ENCODE measurements at places on chromosomes 11 and 22.

GRCh38 chr11:132402071-132402684 is 1031.8 kb downstream of the NTM start:
- peak; percentile 86 for DNase-seq

GRCh38 chr11:67301951-67302516 is 1.3 kb upstream of the SSH3 start:
- DNase-seq, result no peak

DNA sequence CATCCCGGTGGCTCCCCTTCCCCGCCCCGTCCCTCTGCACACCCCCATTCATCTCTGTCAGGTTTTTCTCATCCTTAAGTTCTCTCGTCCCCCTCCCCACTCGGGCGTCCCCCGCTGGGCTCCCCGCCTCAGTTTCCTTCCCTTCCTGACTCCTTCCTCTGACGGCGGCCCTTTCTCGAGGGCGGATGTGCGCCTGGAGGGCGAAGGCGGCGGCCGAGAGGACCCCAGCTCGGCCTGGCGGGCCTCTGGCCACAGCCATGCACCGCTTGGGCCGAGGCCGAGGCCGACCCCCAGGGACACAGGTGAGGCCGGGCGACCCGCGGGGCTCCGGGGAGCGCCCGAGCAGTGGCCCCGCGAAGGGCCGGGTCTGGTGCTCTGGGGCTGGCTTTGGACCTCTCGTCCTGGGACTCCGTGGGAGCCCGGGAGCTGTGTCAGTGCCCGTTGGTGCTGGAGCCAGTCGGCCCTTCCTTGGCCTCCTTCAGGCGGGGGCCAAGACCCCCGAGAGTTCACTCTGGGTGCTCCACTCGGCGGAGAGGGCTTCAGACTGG is 2.9 kb downstream of the PHLDB1 start:
- DNase-seq, result no peak

GRCh38 chr11:66454828-66455227 is 11.9 kb upstream of the PELI3 start:
- DNase-seq, result no peak

DNA sequence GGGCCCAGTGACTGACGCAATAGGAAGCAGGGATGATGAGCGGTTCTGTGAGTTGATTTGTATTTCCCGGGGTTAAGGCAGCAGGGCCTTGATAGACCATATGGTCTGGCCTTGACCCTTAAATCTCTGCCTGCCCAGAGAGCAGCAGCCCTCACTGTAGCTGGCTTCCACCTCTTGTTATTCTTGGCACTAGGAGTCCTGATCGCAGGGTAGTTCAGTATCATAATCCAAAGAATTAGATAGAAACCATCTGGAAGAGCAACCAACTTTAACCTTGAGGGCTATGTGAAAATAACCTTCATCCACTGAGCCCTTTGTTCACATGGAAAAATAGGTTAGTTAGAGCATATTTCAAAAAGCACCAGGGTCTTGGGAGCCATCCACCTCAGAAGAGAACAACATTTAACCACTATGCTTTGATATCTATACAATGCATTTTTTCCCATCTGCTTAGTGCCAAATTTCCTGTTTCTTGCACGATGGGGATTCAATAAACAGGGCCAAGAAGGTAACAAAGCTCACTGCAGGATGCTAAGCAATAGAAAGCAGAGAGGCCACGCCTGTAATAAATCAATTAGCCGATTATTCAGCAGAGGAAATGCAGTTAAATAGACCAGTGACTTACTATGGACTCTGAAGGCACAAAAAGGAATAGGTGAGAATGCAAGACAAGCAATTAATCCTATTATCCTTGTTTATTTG is 761.3 kb downstream of the OPCML start:
- no peak for DNase-seq

- no peak for DNase-seq
Measured at GRCh38 chr11:99584830-99585229, 564.1 kb downstream of the CNTN5 start.

DNA sequence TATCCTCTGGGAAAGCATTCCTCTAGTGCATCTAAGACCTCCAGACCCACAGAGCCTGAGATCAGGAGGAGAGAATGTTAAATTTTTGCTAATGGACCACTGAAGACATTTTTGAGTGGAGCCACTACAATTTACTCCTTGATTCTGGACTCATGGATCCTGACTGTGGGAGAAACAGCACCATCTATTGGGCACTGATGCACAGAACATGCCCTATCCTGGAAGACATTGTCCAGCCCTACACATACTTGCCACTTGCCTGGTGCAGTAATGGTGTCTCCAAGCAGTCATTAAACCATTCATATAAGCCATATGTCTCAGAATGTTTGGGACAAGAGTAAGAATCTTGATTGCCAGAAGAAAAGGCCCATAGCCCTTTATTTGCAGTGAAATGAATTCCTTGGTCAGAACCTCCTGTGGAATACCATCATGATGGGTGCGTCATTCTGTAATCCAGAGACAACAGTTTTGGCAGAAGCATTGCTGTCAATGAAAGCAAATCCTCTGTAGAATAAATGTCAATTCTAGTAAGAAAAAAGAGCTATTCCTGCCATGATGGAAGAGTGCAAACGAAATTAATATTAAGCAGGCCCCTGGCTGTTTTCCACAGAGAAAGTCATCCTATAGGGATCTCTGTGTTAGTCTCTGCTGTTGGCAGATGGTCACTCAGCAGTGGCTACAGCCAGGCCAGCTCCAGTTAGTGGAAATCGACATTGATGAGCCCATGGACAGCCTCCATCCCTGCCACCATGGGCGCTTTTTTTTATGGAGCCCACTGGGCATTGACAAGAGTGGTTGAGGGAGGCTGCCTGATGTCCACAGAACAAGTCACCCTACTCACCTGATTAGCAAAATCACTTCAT is 43.5 kb downstream of the GGTLC2 start:
- peak; percentile 55 for DNase-seq

DNA sequence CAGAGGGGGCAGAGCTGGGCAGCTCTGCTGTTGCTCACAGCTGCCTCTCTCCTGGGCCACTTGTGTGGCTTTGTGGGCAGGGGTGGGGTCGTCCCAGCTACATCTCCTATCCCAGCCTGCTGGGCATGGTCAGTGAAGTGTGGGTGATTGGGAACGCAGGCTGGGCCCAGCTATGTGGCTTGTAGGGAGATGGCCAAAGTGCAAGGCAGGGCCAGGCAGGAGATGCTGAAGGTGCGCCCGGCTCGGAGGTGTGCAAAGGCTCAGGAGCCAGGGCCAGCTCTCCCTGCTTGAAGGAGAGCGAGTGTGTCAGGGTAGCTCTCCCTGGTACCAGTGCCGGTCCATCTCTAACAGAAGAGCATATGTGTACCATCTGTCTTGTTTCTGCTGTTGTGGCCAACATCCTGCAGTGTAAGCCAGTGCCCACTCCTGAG is 8.4 kb upstream of the RANBP1 start:
- DNase-seq, result no peak

GRCh38 chr11:125517116-125517770 is 21.2 kb upstream of the FEZ1 start:
- peak; percentile 37 for DNase-seq

GRCh38 chr11:369336-370018 is at the start of gene B4GALNT4:
B4GALNT4 (plus strand) TSS chr11:369499; CDS start chr11:369804, 305 bp downstream.
- DNase-seq, result no peak

DNA sequence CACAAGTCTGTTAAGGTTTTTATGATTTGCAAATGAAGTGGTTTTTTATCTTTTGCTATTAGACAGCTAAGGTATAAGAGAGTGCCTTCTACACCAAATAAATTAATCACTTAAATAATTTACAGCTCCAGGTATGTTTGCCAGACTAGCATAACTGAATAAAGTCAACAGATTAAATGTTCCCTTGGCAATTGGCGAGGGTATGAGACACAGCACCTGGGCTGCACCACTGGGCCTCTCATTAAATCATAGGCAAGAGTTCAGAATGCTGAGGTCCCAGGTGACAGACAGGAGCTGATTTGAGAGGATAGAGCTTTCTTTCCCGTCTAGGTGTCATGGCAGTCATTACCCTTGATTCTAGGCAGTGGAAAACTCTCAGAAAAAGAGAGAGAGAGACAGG is 62.6 kb upstream of the WT1 start:
- DNase-seq, result no peak

DNA sequence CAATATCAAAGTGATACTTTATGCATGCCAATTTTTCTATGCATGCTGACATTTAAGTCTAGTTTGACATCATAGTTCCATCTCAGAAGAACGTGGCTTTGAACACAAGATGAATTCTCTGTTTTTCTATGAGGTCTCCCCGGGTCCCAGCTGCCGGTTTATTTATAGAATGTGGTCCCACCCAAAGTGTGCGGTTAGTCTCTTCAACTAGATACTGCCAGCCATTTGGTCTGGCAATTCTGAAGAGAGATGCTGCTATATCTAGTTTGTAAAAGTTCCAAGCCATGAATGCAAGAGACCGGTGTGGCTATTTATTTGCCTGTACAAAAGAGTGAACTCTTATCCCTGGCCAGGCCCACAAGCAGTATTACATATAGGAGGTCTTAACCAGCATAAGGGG is 9.2 kb downstream of the OR5A2 start:
- peak; percentile 44 for DNase-seq

GRCh38 chr11:76623171-76623883 is 47.2 kb downstream of the LRRC32 start:
- DNase-seq, result no peak

- DNase-seq, result peak; percentile 90
Measured at GRCh38 chr22:48832592-48832991, 995.1 kb downstream of the BRD1 start.

DNA sequence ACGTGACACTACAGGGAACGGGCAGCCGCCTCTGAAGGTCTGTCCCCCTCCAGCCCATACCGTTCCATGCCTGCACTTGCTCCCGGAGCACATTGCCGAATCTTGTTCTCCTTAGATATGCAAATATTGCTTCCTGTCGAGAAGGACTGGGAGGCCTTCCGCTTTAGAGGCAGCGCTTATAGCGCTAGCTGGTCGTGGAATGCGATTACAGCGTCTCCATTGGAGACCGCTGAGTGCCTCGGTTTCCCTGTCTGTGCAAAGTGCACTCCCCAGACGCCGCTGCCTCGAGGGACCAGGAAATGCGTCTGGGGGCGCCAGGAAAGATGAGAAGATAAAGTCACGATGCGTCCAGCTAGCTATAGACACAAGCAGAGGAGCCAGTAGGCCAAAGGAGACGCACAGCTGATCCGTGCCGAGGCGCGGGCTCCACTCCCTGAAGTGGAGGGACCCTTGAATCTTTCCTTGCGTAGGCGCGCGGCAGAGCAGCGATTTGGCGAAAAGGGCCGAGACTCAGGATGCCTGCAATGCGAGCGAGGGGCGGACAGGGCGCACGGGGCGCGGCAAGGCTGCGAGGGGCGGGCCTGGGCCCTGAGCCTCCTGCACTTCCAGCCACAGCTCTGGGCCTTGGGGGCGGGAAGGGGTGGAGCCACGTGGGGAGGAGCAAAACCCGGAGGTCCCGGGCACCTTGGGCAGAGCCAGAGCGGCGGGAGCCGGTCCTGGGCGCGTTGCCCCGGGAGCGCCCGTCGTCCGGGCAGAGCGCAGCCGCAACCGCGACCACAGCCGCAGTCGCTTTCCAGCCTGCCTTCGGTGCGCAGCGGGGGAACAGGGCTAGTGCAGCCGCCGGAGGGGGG is at the start of gene RASSF10:
Gene RASSF10, plus strand, starts transcription at position 692 of the 851 bp plus-strand sequence. CDS start 261 bp downstream, outside the sequence.
- peak; percentile 68 for DNase-seq

DNA sequence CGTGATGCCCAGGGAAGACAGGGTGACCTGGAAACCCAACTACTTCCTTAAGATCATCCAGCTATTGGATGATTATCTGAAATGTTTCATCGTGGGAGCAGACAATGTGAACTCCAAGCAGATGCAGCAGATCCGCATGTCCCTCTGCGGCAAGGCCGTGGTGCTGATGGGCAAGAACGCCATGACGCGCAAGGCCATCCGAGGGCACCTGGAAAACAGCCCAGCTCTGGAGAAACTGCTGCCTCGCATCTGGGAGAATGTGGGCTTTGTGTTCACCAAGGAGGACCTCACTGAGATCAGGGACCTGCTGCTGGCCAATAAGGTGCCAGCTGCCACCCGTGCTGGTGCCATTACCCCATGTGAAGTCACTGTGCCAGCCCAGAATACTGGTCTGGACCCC is 43.5 kb upstream of the DAGLA start:
- DNase-seq, result no peak

DNA sequence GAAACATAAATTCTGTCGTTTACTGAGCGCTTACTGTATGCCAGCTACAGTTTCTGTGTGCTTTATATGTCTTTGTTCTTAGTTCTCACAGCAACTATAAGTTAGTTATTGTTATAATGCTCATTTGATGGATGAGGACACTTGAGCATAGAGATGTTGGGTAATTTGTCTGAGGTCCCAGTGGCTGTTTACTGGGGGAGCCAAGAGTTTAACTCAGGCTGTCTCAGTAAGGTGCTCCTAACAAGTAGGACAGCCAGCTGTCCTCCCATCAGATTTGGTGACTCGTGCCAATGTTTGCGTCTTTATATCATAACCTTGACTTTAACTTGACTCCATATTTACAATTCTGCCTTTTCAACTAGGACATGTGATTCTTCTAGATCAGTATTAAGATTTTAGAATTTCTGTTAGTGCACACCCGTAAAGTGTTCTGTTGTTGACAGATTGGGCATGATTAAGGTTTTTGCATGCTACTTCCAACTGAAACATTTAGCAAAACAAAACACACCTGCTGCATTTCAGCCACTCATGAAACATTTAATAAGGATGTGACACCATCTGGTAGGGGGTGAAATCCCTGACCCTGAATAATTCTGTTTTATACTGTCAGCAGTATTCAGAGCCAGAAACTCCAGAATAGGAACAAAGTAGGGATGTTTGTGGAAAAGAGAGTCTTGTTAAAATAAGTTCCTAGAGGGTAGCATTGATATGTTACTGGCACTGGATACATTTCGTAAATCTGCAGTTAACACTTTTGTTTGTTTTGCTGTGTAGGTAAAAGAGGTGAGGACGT is 1.9 kb downstream of the REXO2 start:
- no peak for DNase-seq

DNA sequence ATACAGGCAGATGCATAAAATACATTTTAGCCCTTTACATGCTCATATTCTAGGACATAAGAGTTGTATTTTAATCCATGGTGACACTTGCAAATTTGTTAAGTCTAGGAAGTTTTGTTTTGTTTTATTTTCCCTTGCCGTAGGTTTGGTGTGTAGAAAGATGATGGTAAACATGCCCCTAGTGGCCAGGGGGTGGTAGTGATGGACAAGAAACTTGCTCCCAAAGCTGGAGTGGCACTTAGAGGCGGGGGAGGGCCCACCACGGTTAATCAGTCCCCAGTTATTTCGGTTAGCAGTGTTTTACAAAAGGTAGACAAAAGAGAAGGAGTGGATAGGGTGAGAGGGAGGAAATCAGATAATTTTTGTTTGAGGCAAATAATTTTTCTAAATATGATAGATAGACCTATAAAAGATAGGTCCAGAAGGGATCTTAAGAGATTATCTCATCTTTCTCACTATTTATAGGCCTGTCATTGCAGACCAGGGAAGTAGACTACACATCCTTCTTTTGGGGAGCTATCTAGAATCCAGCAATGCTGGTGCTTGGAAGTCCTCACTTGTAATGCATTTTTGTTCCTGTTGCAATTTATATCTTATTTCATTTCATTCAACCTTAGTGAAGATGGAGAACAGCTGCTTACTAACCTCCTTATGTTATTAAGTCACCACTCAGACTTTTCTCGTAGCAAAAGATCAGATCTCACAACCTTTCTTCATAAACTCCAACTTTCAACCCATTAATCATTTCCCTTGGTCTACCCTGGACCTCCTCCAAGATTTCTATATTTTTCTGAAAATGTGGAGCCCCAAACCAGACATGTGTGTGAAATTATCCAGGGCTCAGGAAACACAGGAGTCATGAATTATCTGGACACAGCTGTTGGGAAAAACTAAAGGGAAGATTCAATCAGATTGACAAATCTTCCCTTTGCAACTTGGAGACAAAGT is 5.9 kb upstream of the BDNF start:
- DNase-seq, result peak; percentile 41

Data from MM.1S (cell line).